ENCODE measurements at places on chromosomes 13 and 19. TPM values are rescaled to one million over a fixed set of nuclear protein-coding genes. Genes with fewer than 3 reads are reported as not detected.

Gene B3GNT8
- 35.8 TPM for total RNA-seq

Gene MEF2B
- not detected for total RNA-seq

Gene FCGBP
- total RNA-seq, result 31.7 TPM

Gene PNMA8B
- total RNA-seq, result 2.7 TPM

Gene PCCA
- total RNA-seq, result 33.4 TPM

Gene LILRB4
- 2.9 TPM for total RNA-seq

Gene ZNF726
- total RNA-seq, result 2.5 TPM

Gene PRSS57
- not detected for total RNA-seq

Gene NLRP4
- not detected for total RNA-seq

DNA sequence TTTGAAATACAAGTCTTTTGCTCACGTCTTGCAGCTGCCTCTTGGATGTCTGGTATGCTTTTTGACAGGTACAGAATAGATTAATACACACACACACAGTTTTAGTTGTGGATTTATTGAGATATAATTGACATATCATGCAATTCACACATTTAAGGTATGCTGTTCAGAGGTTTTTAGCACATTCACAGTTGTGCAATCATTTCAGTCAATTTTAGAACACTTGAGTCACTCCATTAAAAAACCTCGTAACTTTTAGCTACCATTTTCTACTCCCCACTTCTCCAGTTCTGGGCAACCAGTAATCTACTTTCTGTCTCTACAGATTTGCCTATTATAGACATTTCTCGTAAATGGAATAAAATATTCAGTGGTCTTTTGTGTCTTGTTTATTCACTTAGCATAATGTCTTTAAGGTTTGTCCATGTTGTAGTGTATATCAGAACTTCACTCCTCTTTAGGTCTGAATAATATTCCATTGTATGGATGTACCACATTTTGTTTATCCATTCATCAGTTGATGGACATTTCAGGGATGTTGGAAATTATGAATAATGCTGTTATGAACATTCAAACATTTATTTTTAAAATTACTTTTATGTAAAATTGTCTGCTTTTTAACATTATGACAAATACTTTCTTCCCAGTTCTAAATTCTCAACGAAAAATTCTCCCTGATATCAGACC lies 2.5 kb upstream of the ZMYM2 start:
- DNase-seq, result no peak

- DNase-seq, result no peak
Measured at GRCh38 chr13:95005300-95005699, 293.0 kb upstream of the SOX21 start.

GRCh38 chr13:43720780-43721397 lies 65.9 kb downstream of the ENOX1 start:
- DNase-seq, result no peak

DNA sequence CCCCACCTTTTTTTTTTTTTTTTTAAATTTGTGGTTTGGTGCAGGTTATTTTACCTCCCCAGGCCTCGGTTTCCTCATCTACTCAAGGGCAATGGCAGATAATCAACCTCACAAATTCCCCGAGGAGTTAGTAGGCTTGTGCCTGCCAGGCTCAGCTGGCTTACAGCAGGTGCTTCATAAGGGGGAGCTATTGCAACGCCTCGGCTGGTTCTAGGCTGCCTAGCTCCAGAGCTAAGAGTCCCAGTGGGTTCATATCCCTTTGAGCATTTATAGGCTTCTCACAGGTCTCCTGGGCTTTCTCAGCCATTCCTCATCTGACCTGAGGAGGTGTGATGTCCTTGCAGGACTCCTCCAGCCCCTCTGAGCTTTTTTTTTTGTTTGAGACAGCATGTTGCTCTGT lies 10.6 kb downstream of the BCKDHA start:
- DNase-seq, result no peak

- DNase-seq, result no peak
Measured at GRCh38 chr19:10639836-10640235, 14.3 kb upstream of the ILF3 start.

- no peak for DNase-seq
Measured at GRCh38 chr13:107035778-107036177, 467.8 kb upstream of the ARGLU1 start.

GRCh38 chr13:99496184-99497142 lies 4.8 kb upstream of the TM9SF2 start:
- DNase-seq, result no peak

DNA sequence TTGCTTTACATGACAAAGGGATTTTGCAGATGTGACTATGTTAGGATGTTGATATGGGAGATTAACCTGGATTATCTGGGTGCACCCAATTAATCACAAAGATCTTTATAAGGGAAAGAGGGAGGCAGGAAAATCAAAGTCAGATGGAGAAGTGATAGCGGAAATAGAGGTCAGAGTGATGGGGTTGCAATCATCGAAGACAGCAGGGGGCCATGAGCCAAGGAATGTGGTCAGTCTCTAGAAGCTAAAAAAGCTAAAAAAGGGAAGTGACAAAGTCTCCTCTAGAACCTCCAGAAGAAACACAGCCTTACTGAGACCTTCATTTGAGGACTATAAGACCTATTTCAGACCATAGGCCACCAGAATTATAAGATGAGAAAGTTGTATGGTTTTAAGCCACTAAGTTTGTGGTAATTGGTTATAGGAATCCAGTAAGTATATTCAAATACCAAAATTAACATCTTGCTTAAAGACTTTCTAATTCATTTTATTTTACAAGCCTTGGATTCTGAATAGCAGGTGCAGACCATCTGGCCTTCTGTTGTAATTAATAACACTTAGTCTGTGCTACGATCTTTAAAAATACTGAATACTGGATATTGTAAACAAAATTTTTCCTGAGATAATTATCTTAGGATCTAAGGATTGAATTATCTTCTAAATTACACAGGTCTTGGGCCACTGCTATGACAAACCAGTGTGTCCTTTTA lies 493.4 kb upstream of the PCDH20 start:
- no peak for DNase-seq

DNA sequence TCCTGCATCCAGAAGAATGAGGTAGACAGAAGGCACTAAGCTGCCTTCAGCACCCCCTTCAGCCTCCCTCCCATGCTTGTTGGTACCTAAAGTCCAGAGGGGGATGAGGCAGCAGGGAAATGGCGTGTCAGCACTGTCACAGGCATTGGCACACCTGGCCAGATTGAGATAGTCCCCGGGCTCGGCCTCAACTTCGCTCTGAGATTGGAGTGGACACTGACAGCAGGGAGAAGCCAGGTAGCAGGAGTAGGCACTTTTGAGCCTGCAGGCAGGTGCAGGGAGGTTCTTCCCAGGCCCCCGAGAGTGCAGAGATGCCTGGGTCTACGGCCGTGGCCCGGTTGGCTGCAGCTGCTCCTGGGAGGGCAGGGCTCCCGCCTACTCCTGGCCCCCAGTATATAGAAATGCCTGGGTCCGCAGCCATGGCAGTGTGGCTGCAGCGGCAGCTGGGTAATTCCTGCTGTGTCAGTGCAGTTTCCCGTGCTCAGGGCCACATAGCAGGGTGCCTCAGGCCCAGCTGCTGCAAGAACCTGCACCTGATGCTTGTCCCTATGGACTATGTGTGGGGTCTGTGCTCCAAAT lies 160.3 kb downstream of the SLITRK6 start:
- DNase-seq, result no peak

DNA sequence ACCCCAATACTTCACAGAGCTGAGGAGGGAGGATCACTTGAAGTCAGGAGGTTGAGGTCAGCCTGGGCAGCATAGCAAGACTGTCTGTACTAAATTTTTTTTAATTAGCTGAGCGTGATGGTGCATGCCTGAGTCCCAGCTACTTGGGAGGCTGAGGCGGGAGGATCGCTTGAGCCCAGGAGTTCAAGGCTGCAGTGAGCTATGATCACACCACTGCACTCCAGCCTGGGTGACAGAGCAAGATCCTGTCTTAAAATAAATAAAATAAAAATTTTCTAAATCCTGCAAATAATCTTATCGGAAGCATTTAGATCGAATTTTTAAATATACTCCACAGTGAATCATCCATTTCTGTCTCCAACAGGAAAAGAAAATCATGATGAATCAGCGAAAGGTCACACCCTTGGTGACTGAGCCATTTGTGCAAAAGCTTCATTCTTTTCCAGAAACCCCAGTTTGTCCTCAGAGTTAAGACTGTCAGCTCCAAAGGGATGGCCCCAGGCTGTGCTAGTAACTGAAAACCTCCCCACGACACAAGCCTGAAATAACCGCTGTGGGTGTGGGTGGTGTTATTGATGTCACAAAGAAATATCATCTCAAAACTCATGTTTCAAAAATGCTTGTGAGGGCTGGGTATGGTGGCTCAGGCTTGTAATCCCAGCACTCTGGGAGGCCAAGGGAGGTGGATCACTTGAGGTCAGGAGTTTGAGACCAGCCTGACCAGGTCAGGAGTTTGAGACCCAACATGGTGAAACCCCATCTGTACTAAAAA lies 167.6 kb downstream of the PTPRS start:
- no peak for DNase-seq

GRCh38 chr19:39878398-39878797 lies 32.2 kb upstream of the FBL start:
- no peak for DNase-seq

- peak; percentile 90 for DNase-seq
Measured at GRCh38 chr19:4061178-4061682, 5.5 kb downstream of the ZBTB7A start.

- DNase-seq, result no peak
Measured at GRCh38 chr19:38666663-38667511, 19.4 kb downstream of the ACTN4 start.

DNA sequence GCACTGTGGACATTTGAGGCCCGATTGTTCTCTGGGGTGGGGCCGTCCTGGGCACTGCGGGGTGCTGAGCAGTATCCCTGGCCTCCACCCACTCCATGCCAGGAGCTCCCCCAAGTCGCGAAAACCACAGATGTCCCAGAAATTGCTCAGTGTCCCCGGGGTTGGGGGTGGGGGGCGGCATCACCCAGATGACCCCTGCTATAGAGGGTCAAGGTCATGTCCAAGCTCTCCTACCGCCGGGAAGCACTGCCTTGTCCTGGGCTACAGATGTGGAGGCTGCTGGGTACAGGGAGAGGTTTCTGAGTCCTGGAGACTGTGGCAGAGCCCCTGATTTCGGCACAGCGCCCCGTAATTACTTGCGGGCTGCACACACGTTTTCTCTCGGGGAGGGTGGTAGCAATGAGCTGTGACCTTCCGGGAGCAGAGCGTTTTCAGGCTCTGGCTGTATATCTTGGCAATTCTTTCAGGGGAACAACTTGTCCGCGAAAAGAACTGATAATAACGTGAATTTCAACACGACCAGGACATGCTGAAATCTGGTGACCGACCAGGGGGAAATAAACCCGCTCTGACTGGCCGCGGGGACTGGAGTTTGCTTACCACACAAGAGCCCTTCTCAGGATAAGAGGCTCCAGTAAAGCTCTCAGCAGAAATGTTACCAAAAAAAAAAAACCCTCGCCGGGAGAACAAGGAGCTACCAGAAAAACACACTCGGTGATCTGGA lies 68.1 kb downstream of the GNG7 start:
- DNase-seq, result no peak

- no peak for DNase-seq
Measured at GRCh38 chr13:112844411-112844810, 124.6 kb upstream of the MCF2L start.

DNA sequence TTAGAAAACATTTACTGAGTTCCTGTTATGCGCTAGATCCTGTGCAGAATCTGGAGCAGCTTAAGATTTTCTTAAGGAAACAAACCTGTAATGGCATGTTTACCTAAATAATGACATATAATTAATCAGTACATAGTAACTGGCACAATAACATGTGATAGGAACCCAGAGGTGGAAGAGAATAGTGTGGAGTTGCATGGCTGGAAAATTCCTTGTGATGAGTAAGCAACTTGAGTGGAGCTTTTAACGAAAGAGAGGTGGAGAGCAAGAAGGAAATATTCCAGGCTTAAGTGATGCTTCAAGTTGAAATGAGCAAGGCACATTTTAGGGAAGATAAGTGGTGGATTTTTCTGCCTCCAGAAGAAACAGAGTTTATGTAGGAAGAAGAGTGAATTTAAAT lies 9.2 kb upstream of the GPC5 start:
- no peak for DNase-seq

DNA sequence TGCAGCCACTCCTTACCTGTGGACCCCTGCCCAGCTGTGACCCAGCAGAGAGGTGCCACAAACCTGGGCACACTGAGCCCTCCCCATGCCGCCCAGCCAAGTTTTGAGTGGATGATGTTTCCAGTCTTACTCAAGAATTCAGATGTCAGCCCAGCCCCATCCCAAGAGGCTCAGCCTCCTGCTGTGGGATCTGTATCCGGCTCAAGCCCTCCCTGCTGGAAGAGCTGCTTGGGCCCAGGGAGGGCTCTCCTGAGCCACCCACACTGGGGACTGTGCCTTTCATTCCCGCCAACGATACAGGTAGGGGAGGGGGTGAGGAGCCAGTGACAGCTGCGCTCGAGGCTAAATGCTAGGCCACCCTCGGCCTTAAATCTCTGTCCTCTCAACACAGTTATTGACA lies 5.9 kb upstream of the SLC7A9 start:
- DNase-seq, result no peak

DNA sequence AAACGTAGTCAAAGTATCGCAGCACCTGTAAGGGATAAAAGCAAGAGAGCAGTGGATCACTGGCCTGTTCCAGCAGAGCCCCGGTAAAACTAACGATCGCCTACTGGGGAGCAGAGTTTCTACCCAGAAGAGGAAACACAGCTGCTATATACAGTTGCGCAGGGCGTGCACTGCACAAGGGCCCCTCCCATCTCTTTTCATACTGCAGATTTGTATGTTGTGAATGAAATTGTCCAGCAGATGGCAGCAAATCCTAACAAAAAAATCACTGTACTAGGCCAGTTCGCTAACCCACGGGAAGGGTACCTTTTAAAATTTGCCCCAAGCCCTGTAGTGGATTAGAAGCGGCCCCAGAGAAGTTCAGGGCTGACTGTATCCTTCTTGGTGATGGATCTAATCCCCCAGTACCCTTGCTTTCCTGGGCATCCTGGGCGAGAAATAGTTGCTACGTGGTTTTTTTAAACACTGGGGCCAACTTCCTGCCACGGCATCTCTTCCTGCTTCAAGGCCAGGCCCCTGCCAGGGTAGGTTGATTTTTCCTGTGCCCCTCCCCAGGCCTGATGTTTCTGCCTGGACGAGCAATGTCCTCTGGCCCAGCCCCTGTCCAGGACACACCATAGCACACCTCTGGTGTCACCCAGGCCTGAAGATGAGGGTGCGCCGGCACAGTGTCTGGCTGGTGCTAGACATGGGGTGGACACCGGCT lies 127.0 kb downstream of the IER2 start:
- no peak for DNase-seq

GRCh38 chr19:49502866-49503581 lies 6.8 kb downstream of the RPS11 start:
- peak; percentile 89 for DNase-seq

- no peak for DNase-seq
Measured at GRCh38 chr13:32165796-32166195, 134.2 kb downstream of the FRY start.

DNA sequence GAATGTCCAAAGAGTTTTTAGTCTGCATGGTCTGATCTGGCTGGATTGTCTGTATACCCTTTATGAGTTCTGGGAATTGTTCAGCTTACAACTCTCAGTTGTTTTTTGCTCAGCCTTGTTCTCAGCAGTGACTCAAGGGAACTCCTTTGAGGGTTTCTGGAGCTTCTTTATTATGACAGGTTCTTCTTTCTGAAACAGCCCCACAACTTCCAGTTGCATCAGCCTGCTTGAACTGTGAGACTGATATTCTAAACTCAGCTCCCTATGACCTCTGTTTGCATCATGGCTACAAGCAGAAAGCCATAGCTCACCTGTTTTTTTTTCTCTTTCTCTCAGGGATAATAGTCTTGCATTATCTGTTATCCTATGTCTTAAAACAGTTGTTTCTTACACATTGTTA lies 85.0 kb downstream of the TDRD3 start:
- DNase-seq, result no peak
